Nucleus accumbens (tissue), 56 donors: ENCODE measurements at places on chromosomes 7 and 10.

GRCh38 chr7:149866779-149867447 is 6.9 kb upstream of the ATP6V0E2 start:
- DNase-seq: no peak

GRCh38 chr10:94607111-94607510 is 61.5 kb downstream of the HELLS start:
- DNase-seq: no peak

DNA sequence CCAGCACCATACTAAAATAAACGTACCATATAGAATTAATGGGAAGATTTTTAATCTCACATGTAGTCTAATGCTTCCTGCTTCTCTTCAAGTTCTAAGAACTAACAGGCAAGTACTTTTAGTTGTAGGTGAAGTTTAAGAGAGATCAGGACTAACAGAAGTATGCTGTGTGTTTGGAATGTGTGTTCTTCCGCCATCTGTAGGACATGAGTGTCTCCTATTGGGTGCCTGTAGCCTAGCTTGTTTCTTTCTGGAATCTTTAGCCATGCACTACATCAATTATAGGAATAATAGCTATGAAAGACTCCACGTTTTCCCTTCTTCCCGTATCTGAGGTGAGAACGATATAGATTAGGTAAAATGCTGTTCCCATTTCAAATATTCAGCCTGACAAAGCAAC is 140.2 kb upstream of the AHR start:
- no peak for DNase-seq

DNA sequence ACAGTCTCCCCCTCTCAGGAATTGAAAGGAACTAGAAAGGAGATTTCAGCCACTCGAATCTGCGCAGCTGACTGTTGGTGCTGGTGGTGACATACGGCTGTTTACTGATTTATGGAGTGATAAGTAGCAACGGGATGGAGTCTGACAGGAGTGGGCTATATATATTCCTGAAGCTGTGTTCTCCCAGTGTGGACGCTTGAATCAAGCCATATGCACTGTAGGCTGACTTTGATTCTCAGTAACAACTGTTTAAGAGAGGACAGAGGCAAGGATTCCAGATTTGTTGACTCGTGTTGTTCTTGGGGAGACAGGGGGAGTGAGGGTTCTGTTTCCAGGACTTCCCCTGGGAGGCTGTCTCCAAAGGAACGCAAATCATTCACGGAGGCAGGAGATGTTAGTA is 260.1 kb upstream of the AUTS2 start:
- no peak for DNase-seq

GRCh38 chr10:101367569-101368453 is 13.8 kb downstream of the BTRC start:
- no peak for DNase-seq

- no peak for DNase-seq
Measured at GRCh38 chr7:2729031-2729892, 41.3 kb downstream of the AMZ1 start.

DNA sequence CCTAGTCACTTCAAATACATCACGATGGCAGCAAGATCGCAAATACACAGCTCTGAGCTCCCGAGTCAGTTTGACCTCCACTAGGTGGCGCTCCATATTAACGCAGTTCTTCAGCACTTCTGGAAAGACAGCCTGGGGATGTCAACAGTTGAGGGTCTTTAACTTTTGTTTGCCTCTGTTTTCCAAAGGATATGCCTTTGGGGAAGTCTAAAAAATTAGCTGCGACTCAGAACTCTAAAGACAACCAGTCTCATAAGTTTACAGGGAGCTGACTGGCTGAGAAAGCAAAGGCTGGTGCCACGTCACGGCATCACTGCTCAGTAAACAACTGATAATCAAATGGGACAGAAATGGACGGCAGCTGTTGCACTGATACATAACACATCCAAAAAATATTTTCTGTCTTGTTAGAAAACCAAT is 458.8 kb downstream of the SORCS1 start:
- peak; percentile 56 for DNase-seq

DNA sequence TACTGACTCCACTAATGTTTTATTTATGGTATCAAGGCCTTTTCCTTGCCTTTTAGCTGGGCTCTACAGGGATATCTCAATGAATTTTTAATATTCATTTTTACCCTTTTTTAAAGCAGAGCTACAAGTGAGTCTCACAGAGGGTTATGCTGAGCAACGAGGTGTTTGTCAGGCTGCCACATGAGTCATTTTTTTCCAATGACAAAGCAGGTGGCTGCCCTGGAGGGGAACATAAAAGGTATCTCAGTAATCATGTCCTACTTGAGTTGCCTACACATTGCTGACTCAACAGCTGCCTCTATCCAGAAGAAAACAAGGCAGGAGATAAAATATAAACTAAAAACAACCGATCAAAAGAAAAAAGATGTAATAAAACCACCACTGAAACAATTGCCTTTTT is 1004.9 kb upstream of the POT1 start:
- no peak for DNase-seq

- no peak for DNase-seq
Measured at GRCh38 chr10:124213471-124213870, 120.1 kb upstream of the CHST15 start.

GRCh38 chr7:133434246-133434865 is 181.5 kb downstream of the EXOC4 start:
- no peak for DNase-seq

GRCh38 chr7:69169386-69169785 is 428.9 kb upstream of the AUTS2 start:
- DNase-seq: no peak

GRCh38 chr7:70696201-70696754 is 435.7 kb upstream of the GALNT17 start:
- DNase-seq: no peak

DNA sequence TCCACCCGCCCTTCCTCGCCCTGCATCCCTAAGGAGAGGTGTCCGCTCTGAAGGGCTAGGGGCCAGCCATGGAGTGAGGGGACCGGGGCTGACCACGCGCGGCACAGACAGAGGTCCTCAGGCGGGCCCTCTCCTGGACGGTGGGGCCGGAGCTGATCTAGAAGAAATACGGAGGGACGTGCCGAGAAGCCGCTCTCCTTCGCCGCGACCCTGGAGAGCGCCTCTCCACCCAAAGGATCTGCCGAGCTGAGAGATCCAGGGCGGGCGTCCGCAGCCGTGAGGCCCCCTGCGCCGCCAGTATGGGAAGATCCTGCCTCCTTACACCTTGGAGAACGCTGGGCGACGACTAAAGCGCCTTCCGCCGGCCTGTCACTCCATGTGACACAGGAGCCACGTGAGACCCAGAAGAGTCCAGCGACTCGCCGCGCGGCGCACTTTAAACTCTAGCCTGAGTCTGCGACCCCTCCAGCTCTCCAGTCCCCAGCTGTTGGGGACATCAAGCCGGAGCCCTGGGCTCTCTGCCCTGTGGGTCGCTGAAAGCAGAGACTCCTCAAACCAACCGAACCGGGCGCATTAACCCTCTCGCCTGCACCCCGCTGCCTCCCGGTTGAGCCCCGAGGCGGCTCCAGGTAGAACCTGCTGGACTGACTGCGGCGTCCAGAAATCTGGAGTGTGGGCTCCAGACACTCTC is 1.5 kb upstream of the SFMBT2 start:
- peak; percentile 50 for DNase-seq

GRCh38 chr7:129739427-129739826 is 127.9 kb downstream of the NRF1 start:
- no peak for DNase-seq

- DNase-seq: no peak
Measured at GRCh38 chr10:96138102-96138501, 8.0 kb downstream of the ZNF518A start.

DNA sequence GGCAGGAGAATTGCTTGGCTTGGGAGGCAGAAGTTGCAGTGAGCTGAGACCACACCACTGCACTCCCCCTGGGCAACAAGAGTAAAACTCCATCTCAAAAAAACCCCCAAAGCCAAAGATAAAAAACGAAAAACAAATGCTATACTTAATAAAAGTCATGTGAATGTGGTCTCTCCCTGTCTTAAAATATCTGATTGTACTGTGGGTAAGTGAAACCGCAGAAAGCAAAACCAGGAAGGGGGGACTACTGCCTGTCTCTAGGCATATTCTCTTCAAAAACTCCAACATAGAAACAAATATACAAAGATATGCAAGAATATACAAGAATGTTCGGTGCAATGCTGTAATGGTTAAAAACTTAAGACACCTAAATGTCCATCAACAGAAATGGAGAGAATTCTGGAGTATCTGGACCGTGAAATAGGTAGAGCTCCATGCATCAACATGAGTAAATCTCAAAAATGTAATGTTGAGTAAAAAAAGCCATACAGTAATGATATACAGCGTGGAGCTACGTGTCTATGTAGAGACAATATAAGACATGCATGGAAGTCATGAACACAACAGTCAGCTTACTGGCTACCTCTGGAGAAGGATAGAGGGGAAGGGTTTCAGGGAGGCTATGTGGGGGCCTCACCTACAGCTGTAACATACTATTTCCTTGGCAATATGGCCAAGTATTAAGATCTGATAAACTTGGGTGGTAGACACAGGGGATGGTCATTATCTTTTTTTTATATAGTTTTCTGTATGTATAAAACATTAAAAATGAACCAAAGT is 2.1 kb downstream of the ZNF394 start:
- no peak for DNase-seq

- no peak for DNase-seq
Measured at GRCh38 chr10:97090035-97090434, 95.7 kb downstream of the SLIT1 start.
